ENCODE measurements at places on chromosomes 7 and 10.

DNA sequence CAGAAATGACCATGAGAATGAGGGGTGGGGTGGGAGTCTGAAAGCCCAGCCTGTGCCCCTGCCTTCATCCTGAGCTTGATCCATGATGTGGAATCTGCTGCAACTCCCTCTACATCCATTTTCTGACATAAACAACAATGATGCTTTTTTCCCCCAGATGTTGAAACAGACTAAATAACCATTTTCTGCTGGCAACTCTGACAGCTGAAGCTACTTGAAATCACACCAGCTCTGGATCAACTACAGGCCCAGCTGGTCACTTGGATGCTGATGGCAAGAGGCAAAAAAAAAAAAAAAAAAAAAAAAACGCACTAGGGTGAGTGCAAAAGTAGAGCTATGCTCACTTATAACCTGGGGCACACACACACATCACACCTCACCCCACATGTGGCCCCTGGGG is 74.2 kb downstream of the FAM107B start:
- no peak for DNase-seq

DNA sequence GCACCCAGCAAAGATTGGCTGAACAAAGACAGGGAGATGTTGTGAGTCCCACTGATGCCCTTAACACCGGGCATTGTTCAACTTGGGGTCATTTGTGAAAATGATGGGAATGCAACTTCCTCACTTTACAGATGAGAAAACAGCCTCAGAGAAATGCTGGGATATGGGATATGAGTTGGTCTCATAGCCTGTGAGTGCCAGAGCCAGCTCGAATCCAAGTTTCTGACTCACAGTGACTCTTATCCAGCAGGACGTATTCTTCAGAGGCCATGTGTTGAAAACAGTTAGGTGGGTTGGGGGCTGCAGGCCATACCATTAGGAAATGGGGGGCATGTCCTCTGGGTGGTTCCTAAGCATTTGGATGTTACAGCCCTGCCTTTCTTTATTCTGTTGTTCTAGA is 45.2 kb downstream of the KIAA1217 start:
- no peak for DNase-seq

GRCh38 chr10:84478151-84478550 is 149.8 kb downstream of the CCSER2 start:
- no peak for DNase-seq

- DNase-seq, result no peak
Measured at GRCh38 chr10:77392236-77392721, 245.3 kb downstream of the KCNMA1 start.

DNA sequence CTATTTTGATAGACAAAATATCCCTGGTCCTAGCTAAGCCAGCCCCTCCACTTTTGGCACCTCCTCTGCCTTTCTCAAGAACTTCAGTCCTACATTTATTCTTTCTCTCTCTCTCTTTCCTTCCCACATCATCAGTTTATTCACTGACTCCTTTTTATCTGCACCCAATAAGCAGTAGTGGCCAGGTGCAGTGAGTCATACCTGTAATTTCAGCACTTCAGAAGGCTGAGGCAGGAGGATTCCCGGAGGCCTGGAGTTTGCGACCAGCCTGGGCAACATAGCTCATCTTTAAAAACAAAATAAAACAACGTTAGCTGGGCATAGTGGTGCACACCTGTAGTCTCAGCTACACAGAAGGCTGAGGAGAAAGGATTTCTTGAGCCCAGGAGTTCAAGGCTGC is 19.4 kb upstream of the NRP1 start:
- no peak for DNase-seq

GRCh38 chr7:157840914-157841772 is 504.3 kb downstream of the DNAJB6 start:
- no peak for DNase-seq

DNA sequence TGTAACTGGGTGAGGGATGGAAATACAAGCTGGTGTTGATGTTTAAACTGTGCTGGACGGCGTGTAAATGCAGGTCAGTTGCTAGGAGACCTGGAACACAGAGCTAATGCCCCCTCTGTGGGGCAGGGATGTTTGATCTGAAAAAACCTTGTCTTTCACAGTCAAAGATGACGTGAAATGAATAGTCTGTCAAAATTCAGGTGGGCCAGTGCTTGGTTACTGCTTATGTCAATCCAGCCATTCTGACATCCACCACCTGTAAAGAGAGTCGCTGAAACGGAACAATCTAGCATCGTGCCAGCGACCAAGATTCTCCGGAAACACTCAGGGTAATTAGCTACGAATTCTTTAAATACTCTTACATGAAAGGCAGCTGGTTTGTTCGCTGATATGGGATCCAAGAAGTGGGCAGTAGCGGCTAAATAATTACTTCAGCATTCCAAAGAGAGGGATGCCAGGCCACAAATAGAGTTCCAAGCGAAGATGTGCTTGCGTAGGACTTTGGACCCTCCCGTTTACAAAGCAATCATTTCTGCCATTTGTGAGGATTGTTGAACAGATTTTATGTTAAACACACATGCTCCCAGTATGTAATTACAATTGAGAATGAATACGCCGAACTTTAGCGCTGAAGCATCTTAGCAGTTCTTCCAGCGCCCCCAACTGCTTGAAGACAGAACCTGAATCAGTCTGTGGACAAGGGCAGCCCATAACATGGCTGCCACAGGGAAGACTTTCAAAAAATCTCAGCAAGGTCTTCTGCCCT is 7.3 kb upstream of the ASB4 start:
- DNase-seq, result no peak
